ENCODE measurements at places on chromosomes 2 and 18.

- DNase-seq = no peak
Measured at GRCh38 chr2:20758997-20759396, 63.9 kb downstream of the LDAH start.

DNA sequence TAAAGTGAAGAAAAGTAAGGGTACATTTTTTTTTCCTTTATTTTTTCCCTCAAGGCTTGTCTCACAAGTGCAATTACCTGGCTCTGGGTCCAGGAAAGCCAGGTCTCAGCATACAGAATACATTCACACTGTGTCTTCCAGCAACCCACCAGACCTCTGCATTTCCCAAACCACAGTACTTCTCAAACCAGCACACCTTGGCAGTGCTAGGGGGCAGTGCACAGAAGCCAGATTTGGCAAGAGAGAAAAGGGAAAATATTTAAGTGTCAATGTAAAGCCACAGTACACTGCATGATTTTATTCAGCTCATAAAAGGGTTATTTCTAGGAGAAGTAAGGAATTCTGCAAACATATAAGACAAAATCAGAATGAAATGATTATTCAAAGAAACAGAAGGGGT, 172.8 kb downstream of the NRXN1 start:
- DNase-seq = no peak

DNA sequence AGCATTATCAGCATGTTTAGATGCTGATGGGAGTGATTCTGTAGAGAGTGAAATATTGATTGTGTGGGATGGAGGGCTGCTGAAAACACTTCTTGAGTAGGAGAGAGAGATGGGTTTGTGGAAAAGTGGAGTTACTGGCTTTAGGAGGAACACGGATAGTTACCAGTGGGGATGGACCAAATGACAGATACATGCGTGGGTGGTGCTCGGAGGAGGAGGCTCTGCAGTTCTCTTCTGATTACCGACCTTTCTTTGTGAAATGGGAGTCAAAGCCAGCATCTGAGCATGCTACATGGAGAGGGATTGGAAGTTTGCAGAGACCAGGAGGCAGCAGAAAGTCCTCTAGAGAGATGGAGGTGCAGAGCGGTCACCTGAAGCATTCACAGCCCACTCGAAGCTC, 26.3 kb downstream of the RNF144A start:
- DNase-seq = no peak

GRCh38 chr2:30695749-30696148, 111.5 kb downstream of the CAPN13 start:
- no peak for DNase-seq

DNA sequence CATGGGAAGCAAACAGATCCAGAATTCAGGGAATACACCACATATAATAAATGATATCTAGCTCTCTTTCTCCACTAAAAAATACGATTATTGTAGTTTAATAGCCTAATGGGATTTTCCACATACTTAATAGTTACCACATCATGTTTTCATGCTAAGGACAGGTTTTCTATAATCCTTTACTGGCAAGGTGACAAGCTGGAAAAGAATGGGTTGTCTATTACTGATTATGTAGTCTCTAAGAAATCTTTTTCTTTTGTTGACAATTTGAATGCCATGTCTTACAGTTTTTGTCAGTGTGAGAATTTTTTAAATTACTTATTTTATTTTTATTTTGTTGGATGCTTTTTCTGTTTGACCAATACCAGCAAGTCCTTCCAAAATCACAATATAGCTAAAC, 177.8 kb downstream of the GALNT13 start:
- DNase-seq = no peak

DNA sequence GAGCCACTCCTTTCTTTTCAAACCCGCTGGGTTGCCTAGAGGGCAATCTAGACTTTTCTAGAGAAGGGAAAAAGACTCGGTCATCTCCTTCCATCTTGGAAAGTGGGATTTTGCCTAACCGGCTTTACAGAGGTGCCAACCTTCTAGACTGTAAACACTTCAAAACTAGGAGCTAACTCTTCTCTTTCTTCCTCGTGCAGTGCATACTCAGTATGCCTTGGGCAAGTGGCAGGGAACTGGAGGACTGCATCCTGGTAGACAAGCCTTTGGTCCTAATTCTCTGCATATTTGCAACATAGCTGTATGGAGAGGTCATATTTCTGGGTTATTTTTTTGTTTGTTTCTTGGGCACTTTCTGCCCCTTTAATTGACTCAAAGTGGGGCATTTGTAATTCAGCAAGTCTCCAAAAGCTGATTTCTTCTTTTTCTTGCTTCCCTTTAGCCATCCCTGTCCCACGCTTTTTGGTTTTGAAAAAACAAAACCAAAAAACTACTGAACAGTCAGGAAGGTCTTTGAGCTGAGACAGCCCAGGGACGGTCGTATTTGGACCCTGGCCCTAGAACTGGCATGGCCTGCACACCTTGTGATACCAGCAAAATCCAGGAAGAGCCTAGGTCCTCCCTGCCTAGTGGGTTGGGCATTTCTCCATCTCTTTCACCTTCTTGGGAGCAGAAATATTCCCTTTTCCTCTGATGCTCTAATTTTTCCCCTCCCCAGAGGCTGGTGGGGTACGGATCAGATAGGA, 5.8 kb upstream of the GATA6 start:
- DNase-seq = no peak

GRCh38 chr2:20588918-20589871, 61.7 kb downstream of the HS1BP3 start:
- no peak for DNase-seq

- DNase-seq = no peak
Measured at GRCh38 chr2:148538375-148538774, 106.2 kb upstream of the EPC2 start.

DNA sequence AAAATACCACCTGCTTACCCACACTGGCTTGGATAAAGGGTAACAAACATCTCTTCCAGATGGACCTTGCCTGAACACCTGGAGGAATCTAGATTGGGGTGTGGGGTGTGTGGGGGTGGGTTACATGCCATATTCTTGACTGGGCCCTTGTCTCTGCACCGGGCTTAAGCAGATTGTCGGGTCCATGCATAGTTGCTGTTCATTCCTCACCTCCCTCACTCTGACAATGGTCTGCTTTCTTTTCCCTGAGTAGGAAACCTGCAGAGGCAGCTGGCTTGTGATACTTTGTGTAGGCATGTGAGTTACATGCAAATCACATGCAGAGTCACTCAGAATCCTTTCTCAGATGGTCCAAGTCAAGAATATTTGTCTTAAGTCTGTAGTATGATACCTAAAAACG, 112.8 kb upstream of the GLS start:
- DNase-seq = no peak

DNA sequence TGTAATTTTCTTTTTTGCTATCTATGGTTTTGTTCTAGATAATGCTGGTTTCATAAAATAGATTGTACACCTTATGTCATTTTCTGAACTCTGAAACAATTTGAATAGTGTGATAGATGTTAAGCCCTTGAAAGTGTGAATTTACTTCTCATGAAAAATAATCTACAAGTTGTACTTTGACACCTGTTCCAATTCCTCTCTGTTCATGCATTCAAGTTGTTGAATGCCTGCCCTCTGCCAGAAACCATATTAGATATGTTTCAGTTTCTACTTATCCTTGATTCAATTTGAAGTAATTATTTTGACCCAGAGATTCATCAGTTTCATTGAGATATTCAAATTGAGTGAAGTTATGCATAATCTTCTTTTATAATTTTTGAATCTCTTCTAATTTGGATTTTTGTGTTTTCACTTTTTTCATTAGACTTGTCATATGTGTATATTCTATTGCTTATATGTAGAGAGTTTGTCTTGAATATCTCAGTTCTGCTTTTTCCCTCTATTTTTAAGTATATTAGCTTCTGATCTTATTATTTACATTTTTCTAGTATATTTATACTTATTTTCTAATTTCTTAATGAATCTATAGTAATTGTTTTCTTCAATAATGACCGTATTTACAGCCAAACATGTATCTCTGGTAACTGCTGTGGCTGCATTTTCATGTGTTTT, 143.3 kb upstream of the TACR1 start:
- DNase-seq = no peak

DNA sequence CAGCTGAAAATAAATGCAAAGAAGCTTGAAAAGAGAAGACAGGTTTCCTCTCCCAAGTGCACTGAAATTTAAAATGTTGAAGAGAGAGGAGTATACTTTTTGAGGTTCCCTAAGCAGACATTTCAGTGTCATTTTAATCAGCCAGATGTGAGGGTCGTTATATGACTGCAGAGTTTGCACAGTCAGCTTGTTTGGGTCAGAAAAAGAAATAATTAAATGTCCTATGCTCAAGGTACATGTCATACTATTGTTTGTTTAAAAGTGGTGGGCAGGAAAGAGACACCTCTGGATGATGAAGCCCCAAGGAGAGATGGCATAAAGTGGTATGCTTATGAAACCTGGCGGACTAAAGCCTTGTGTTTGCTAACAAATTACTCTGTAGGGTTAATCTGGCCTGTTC, 55.2 kb downstream of the CCDC85A start:
- DNase-seq = no peak
